Fibroblast of lung (primary cell): ENCODE measurements at places on chromosomes 4 and X.

- DNase-seq: peak; percentile 49
Measured at GRCh38 chrX:150683536-150684146, 9.6 kb upstream of the MTMR1 start.

DNA sequence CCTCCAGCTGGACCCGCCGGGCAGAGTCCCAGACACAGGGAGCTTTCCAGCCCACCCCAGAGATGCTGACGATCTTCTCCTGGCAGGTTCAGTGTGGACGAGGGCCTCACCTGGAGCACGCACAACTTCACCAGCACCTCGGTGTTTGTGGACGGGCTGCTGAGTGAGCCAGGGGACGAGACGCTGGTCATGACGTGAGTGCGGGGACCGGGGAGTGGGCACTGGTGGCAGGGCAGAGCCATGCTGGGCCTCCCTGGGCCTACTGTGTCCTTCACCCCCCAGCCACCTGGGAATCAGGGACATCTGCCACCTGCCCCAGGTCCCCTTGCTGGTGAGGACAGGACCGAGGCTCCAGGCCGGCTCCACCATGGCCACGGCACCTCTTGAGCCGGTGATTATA lies 235.6 kb downstream of the AFAP1 start:
- no peak for DNase-seq

GRCh38 chr4:40192114-40193015 lies 4.5 kb upstream of the RHOH start:
- DNase-seq: no peak

GRCh38 chr4:8553216-8553615 lies 27.0 kb upstream of the GPR78 start:
- DNase-seq: no peak

DNA sequence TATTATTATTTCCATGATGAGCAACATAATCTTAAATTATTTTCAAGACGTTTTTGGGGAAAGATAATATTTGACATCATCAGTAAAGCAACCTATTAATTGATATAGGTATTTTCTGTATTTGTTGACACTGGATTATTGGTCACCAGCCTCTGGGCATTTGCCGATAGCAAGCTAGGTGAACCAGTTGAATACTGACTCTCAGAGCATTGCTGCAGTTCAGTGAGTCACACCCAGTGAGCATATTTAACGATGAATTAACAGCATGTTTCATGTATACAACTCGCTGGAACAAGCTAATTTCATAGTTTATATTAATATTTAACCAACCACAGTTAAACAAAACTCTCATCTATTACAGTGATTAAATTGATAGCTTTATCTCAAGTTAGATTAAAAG lies 1006.0 kb upstream of the DIAPH2 start:
- no peak for DNase-seq

DNA sequence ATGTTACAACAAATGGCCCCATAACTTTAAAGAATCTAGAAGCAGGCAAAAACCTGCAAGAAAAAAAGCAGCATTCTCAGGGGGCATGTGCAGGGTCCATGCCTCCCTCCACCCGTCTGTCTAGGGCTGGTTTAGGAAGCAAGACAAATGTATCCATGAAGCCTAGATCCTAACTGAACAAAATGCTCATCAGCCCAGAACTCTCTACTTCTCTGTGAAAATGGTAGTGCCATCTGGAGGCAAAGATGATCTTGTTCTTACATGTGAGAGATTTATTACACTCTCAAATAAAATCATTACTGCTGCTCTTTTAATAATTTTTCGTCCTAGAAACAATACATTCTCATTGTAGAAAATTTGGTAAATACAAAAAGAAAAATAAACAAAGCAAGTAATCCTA lies 26.7 kb downstream of the NR3C2 start:
- DNase-seq: peak; percentile 4

GRCh38 chrX:132876523-132877338 lies 81.7 kb downstream of the HS6ST2 start:
- DNase-seq: peak; percentile 10

GRCh38 chr4:22063613-22064012 lies 115.0 kb upstream of the KCNIP4 start:
- DNase-seq: no peak

- peak; percentile 34 for DNase-seq
Measured at GRCh38 chrX:118225711-118226428, 109.3 kb upstream of the KLHL13 start.

- DNase-seq: peak; percentile 53
Measured at GRCh38 chr4:34422472-34423175, 1821.7 kb downstream of the ARAP2 start.

DNA sequence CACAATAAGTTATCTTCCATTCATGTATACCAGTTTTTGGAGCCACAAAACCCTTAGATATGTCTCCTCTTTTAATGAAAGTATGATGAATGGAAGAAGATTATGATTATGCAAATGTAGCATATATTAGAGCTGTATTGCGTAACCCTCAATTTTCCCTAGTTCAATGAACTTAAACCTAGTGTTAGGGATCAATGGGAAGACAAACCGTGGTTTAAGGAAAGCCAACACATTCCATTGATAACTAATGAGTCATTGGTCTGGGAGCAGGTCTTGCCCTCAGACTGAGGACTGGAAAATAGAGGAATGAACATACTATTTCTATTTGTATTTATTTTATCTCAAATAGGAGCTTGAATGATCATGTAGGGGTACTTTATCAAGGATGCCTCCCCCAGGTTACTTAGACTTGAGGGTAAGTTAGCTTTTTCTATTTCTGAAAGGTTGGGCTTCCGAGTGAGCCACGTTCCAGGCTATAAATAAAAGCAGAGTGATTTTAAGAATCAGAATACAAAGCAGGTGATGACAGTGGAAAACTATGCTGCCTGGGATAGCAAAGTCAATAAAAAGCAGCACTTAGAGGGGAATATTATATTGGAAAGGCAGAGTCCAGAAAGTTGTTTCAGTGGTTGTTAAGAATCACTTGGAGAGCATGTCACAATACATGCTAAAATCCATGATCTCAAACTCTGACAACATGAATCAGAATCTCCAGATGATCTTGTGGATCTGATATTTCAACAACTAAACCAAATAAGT lies 356.0 kb downstream of the ADAM29 start:
- peak; percentile 27 for DNase-seq

DNA sequence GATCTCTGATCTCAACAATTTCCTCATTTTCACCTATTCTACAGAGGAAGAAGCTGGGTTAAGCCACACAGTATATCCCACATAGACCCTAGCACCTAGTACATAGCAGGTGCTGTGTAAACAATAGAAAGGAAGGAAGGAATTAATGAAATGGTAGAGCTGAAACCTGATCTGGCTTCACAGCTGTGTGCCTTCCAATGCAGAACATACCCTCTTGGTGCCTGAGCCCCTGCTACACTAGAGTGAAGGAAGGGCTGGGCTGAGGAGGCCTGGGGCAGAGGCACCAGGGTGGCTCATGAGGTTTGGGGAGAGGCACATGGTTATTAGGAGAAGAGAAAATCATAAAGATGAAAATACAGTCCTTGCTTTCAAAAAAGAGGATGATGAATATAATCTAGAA lies 21.3 kb downstream of the LRRC66 start:
- DNase-seq: no peak

GRCh38 chrX:13082206-13083065 lies 38.0 kb upstream of the FAM9C start:
- DNase-seq: no peak

DNA sequence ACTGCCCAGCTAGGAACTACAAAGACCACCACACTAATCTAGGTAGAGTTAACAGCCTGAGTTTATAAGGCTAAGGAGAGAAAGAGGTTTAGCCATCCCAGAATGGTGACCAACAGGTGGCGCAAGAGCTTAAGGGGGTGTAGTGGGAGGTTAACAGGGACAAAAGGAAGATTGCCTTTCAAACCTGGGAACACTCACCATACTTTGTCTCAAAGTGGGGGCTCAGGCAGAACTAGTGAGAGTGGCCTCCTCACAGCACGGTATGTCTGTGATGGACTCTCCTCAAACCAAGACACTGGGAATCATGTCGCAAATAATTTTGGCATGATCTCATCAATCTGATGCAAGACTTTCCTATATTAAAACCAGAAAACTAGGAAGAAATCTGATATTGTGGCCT lies 23.4 kb downstream of the CCNI start:
- DNase-seq: peak; percentile 44

DNA sequence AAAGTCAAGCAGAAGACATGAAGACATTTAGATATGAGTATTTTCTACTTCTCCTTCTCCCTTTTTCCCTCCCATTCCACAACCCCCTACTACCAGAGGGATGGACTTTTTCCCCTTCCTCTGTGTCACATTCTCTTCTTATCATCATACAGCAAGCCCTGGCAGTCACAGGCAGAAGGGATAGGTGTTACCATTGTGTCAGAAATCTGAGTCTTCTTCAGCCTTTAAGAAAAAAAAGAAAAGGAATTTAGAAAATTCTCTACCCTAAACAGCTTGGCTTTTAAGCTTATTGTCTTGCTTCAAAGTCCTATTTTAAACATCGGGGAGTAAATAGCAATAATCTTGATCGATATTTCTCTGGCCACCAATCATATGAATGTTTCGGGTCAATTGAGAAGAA lies 30.9 kb upstream of the ADH1C start:
- DNase-seq: no peak

GRCh38 chr4:115418635-115419396 lies 305.4 kb upstream of the NDST4 start:
- no peak for DNase-seq
